T-helper 2 cell treated with Interferon-gamma antibody and Interleukin-4, amounts not matched to agents 5 μg/mL and 100 μg/mL, for 36 hours (primary cell): ENCODE measurements at places on chromosomes 7 and 10.
A peak's percentile ranks its signal among the peaks of the same experiment; 100 is the strongest.

GRCh38 chr10:29798921-29799690 is 164.3 kb upstream of the SVIL start:
- no peak for DNase-seq

GRCh38 chr10:126599949-126600682 is 70.4 kb downstream of the C10orf90 start:
- no peak for DNase-seq

- no peak for DNase-seq
Measured at GRCh38 chr10:53440601-53441000, 668.0 kb upstream of the MBL2 start.

DNA sequence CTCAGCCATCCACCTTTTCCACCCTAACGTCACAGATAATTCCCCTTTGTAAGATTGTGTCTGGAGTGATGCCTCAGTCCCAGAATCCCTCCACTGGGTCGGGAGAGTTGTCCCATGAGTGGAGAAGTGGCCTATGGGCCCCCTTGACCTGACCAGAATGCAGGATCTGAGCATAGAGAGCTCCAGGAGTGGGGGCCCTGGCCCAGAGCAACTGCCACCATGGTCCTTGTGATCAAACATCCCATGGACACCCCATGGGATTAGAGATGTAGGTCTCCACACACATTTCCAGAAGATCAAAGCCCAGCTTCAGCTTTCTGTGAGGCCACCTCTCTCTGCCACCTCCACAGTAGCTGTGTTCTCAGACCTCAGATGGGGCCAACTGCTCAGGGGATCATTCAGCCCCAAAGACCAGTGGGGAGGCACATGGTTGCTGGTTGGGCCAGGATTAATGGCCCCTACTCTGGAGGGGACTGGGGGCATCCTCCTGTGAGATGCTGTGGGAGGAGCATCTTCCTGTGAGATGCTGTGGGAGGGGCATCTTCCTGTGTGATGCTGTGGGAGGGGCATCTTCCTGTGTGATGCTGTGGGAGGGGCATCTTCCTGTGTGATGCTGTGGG is 28.5 kb upstream of the DPYSL4 start:
- DNase-seq = peak; percentile 45

- no peak for DNase-seq
Measured at GRCh38 chr10:113038183-113038582, 88.1 kb downstream of the TCF7L2 start.

DNA sequence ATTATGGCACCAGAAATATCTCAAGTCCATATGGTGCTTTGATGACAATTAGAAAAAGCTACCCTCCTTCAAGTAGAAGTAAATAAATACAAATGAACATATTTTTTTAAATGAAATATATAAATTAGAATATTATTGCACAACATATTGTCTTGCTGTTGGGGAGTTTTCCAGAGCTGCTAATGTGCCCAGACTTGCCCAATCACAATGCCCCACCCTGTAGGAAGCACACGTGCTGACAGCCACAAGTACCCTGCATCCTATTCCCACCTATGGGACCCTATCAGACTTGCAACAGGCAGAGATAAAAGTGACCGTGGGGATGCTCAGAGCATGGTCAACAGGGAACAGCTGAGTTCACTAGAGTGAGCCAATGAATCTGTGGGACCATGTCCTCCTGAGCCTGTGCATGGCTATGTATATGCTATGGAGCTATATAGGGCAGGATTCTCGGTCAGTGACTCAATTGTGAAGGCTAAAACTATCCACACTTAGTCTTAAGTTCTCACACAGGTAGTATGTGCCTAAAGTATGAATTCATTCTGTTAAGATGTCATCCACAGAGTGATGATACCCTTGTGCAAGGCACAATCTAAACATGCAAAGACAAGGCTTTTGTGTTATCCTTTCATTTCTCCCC is 336.0 kb downstream of the HGF start:
- no peak for DNase-seq

DNA sequence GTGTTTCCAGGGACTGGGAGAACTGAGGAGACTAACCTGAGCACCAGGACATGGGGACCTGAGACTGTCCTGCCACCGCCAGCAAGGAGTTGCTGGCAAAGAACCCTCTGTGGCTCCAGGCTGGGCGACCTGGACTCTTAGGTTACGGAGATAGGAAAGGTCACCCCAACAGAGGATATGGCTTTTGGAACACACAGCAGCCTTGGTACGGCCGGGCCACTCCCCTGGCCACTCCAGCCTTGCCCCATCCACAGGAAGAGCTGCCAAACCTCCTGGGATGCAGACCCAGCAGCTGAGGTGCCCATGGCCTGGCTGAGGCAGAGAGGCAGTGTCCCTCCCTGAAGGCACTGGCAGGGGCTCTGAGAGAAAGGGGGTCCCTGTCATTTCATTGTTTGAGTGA is 137.8 kb downstream of the OAT start:
- DNase-seq = no peak

- DNase-seq = no peak
Measured at GRCh38 chr7:33355386-33355785, 226.0 kb downstream of the BBS9 start.

GRCh38 chr10:82409671-82410070 is 534.7 kb downstream of the NRG3 start:
- no peak for DNase-seq

DNA sequence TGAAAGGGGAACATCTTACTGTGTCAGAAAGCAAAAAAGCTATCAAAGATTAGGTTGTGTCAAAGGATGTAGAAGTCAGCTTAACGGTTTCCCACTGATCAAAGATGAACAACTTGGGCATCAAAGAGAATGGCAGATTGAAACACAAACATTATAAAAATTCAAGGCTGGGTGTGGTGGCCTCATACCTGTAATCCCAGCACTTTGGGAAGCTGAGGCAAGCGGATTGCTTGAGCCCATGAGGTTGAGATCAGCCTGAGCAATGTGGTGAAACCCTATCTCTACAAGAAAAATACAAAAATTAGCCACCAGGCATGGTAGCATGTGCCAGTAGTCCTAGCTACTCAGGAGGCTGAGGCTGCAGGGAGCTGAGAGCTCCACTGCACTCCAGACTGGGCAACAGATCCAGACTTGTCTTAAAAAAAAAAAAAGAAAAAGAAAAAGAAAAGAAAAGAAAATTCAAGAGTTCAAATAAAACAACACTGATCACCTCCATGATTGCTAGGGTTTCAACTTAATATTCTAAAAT is 34.5 kb downstream of the RTKN2 start:
- no peak for DNase-seq

GRCh38 chr7:98133621-98134303 is 27.1 kb downstream of the LMTK2 start:
- DNase-seq = no peak

GRCh38 chr7:131051304-131051703 is 276.4 kb upstream of the MKLN1 start:
- no peak for DNase-seq

GRCh38 chr10:70337201-70337651 is 45.2 kb downstream of the LRRC20 start:
- no peak for DNase-seq

GRCh38 chr7:106964466-106964865 is 80.0 kb upstream of the PRKAR2B start:
- DNase-seq = no peak
